GM12892 (cell line): ENCODE measurements at places on chromosomes 7 and 10.

GRCh38 chr7:29587195-29587808 lies 23.7 kb downstream of the PRR15 start:
- no peak for DNase-seq

GRCh38 chr7:106277976-106278375 lies 6.8 kb downstream of the NAMPT start:
- DNase-seq, result no peak

- DNase-seq, result no peak
Observed at GRCh38 chr7:143373255-143373794, 7.8 kb upstream of the ZYX start.

- no peak for DNase-seq
Observed at GRCh38 chr10:129253865-129254179, 213.2 kb upstream of the MGMT start.

GRCh38 chr10:49187044-49187484 lies 1.1 kb downstream of the TMEM273 start:
- DNase-seq, result no peak

DNA sequence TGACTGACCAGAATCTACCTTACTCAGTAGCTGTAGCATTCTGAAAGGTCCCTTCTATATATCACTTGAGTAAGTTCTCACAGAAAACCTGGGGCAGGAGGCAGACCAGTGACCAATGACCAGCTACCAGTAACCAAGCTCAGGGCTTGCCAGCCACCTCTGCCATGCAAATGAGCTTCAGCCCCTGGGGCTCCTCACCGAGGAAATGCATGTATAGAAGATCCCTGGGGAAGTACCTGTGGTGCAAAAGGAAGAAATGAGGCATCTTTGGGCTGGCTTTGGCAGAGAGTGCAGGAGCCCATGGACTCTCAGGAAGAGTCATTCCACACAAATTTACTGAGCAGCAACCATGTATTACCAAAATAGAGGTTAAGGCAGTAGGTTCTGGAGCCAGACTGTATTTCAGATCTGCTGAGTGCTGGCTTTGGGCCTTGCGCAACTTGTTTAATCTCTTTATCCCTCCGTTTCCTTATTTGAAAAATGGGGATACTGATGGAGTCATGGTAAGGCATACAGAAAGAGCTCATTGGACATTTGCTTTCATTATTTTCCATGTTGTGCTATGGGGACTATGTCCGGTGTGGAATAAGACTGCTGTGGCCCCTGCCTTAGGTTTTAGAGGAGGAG lies 41.1 kb upstream of the FAM204A start:
- DNase-seq, result no peak

DNA sequence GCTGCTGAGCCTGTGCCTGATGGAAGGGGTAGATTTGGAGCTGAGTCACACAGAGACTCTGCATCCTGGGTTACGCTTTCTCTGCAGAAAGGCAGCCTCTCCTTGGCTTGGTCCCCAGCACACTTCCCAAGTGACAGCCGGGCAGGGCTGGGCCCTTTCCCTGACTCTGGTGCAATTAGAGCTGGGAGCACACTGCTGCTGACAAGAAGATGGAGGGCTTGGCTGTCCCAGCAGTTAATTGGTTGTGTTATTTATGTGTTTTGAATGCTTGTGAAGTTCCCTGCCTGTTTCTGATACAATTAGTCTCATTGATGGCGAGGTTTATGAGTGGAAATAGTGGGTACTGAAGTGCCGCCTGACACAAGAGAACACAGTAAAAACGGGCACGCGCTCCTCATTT lies 123.6 kb downstream of the TCERG1L start:
- no peak for DNase-seq
